ENCODE measurements at places on chromosomes 1 and 21.

DNA sequence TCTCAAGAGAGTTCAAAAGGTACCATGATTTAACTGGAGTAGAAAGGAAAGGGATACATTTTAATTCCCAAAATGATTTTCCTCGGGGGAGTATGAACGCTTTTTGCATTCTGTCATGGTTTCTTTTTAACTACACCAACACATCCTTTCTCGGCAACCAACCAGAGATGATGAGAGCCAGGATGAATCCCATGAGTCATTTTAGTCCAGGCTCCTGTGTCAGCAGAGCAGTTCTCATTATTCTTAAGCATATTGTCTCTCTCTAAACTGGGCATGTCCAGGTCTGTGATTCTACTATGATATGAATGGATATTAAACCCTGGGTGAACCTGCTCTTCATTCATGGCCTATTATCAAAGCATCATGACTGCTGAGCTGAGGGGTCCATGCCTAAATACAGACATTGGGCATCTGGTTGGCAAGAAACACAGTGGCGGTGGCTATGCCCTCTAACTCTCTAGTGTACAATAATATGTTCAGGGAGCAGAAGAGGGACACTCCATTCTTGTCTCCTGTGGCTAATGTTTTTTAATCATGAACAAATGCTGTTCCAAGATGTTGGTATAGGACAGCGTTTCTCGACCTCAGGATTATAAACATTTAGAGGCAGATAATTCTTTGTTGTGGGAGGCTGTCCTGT is 124.3 kb upstream of the ESRRG start:
- DNase-seq, result no peak

DNA sequence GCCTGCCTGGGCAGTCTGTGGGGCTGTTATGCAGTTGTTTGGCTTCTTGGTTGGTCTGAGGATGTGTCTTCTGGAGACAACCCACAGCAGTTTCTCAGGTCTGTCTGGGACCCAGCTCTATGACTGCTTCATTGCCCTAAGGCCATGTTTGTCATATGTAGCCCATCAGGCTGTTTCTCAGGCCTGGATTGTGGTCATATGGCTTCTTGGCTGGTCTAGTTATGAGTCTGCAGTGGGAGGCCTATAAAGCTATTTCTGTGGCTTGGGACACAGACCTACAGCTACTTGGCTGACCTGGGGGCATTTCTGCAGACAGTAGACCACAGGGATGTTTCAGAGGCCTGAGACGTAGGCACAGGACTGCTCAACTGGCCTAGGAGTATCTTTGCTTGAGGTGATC is 41.5 kb downstream of the CHIA start:
- no peak for DNase-seq

DNA sequence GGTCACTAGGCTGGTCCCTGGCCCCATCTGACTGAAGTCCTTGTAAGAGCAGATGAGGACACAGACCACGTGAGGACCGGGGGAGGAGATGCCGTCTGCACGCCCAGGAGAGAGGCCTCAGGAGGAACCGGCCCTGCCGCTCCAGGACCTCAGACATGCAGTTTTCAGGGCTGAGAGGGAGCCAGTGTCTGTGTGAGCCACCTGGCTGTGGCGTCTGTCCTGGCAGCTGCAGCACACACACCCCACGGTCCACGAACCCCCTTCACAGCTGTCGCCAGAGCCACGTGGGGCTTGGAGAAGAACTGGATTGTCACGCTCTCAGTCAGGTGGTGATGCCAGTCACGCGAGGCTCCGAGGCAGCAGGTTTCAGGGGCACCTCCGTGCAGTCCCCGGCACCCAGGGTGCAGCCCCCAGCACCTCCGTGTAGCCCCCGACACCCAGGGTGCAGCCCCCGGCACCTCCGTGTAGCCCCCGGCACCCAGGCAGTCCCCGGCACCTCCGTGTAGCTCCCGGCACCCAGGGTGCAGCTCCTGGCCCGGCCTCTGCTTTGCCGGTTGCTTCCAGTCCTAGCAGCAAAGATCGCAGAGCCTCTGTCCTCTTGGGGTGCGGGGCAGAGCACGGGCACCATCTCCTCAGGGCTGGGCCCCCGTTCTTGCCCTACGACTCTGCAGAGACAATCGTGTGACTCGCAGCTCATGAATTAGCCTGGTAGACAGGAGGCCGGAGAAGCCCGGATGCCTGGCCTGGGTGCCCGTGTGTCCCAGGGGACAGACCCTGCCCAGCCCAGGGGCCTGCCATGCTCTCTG is 19.0 kb upstream of the SUMO3 start:
- no peak for DNase-seq

DNA sequence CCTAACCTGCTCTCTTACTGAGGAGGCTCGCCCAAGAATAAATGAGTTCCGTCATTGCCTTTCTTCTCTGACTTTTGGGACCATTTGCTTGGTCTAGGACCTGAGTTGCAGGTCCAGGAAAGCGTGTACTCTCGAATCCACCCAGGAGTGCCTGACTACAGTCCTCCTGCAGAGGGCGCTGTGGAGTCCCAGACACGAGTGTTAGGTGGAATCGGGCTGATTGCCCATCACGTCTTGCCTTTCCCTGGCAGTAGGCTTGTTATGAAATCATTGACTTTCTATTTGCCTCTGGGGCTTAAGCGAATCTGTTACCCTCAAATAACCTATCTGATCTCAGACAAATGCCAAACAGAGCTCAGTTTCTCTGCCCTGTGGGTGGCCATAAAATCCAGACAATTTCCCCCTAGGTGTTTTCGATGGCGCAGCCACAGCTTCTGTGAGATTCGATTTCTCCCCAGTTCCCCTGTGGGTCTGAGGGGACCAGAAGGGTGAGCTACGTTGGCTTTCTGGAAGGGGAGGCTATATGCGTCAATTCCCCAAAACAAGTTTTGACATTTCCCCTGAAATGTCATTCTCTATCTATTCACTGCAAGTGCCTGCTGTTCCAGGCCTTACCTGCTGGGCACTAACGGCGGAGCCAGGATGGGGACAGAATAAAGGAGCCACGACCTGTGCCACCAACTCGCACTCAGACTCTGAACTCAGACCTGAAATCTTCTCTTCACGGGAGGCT is at the start of gene IL20:
IL20 (plus strand) TSS at position 685 of the 733 bp plus-strand sequence. CDS start 230 bp downstream, outside the sequence.
- DNase-seq, result peak; percentile 74

DNA sequence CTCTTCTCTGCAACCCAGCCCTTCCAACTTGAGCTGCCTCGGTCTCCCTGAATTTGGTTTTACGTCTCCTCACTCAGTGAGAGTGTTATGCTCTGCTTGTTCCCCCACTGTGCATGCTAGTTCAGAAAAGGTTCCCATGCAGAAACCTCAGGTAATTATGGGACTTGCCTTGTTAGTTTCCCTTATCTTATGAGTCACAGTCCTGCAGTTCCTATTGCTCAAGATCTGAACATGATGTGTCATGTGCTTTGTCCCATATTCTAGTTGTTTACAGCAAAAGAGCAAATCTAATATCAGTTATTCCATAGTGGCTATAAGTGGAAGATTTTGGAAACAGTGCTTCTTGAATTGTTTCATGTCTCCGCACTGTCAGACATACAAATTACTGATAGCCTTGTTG is 74.4 kb downstream of the DUSP10 start:
- peak; percentile 44 for DNase-seq

- DNase-seq, result peak; percentile 23
Measured at GRCh38 chr1:181396171-181396670, 87.1 kb upstream of the CACNA1E start.

DNA sequence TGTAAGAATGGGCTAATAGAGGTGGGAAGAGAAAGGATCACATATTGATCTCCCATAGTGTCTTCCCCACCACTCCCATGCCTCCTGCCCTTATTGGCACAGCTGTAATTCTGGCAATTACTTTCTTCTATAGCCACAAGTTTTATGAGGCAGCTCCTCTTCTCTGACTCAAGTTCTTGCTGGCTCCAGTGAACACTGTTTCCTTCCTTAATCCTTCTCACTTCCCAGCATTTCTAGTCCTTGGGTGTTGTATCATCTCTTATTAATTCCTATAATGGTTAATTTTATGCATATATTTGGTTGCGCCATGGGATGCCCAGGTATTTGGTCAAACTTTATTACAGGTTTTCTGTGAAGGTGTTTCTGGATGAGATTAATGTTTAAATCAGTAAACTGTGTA is 103.3 kb downstream of the MRPL39 start:
- DNase-seq, result no peak

- no peak for DNase-seq
Measured at GRCh38 chr1:961132-961669, 817 bp downstream of the KLHL17 start.

GRCh38 chr1:67888216-67889106 is 55.2 kb upstream of the GNG12 start:
- no peak for DNase-seq

GRCh38 chr1:223137455-223138085 is 5.5 kb downstream of the TLR5 start:
- DNase-seq, result no peak

DNA sequence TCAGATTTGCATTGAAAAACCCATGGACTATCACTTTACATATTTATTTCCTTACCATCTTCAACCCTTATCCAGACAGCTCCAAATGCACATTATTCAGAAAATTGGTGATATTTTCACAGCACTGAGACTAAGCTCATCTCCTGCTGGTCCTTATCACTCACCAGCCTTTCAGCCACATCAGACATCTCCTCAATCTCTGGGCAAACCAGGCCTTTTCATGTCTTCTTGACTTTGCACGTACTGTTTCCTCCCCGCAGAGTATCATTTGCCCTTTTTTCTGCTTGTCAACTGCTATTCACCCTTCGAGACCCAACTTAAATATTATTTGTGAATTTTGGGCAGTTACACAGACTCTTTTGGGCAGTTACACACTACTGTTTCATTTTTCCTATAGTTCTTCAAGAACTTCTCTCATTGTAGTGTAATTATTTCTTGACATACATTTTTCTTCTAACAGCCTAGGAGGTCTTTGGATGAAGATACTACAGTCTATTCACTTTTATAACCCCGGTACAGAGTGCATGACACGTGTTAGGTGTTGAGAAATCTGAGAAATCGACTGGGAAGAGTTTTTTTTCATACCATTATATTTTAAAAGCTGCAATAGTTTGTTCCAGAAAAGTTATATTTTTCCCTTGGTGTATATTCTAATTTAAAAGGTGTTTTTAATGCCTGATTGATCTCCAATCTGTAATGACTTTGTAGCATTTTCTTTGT is 98.0 kb downstream of the FGGY start:
- no peak for DNase-seq

- DNase-seq, result no peak
Measured at GRCh38 chr1:100178091-100178490, at the start of gene LRRC39. TSS of gene LRRC39 (minus strand) at chr1:100178256. CDS start at chr1:100168516, 9,740 bp downstream.

- DNase-seq, result no peak
Measured at GRCh38 chr1:8643542-8644536, 173.6 kb downstream of the RERE start.

- no peak for DNase-seq
Measured at GRCh38 chr1:183675381-183675780, 22.3 kb upstream of the APOBEC4 start.

DNA sequence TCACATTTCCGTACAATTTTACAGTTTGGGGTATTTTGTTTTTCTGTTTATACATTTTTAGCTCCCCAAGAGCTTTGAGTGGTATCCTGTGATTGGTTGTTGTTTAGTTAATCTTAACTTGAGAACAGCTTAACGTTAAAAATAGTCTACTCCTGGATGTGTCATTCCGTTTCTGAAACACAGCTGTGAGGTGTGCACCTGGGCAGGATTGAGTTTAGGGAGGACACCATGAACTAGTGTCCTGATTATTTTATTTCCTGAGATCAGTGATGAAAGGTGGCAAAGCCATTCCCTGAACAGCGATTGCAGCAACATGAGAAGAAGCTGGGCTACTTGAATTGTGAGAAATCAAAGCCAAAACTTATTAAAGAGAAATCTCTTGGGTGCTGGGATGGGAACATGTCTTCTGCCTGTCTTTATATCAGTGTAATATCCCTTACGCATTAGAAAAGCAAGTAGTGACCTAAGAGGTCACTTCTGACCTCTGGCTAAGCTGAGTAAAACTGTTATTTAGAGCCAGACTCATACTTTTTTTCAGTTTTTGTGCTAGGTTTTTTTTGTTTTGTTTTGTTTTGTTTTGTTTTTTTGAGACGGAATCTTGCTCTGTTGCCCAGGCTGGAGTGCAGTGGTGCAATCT is 43.4 kb downstream of the ZBTB40 start:
- no peak for DNase-seq

- DNase-seq, result no peak
Measured at GRCh38 chr1:35560256-35561225, 2.9 kb downstream of the NCDN start.

DNA sequence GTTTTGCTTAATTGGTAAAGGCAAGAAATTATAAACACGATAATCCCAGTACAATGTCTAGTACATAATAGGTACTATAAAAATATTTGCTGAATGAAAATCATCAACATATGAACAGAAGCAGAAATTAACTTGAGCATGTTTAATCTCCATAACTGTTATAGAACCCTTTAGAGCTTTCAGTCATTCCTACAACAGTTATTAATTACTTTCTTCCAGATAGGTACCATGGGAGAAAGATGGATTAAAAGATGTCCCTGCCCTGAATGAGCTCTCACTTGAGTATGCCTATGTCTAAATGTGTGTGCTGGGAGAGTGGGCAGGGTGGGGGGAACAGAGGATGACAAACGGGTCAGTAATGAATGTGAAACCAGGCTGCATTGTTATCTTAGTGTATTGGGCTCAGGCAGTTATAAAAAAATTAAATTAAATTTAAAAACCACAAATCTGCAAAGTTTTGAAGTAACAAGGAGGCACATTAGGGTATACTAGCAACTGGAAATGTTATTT is 2.4 kb downstream of the EPS15 start:
- no peak for DNase-seq

GRCh38 chr1:6417961-6418667 is 1.6 kb downstream of the HES2 start:
- no peak for DNase-seq

DNA sequence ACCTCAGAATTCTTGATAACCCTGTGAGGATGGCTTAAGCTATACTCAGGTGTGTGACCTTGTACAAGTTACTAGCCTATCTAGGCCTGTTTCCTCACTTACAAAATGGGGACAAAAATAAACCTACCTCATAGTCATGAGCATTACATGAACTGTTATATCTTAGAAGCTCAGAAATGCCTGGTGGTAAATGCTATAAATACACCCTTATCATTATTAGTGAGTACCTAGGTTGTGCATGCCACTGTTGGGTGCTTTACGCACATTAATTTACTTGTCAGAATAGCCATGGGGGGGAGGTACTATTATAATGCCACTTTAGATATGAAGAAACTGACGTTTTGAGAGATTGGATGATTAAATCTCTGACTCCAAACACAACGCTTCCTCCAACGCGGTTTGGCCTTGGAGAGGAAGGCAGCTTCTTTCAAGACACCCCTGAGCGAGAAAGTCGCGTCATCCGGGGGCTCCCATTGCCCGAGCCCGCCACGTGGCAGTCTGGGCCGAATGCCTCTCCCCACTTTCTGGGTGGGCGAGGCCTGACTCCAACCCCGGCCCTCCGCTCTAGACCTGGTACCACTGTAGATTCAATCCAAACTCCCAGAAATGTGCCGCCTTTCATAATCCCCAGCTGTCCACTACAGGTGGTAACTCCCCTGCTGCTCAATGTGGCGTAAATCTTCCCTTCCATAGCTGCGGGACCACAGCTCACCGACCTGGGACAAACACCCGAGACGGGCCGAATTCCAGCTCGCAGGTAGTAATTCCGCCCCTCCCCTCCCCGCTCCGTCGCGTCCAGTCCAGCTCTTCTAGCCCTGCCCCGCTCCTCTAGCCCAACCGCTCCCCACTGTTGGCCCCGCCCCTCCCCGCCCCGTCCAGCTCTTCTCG is 771 bp upstream of the RAD54L start:
- DNase-seq, result peak; percentile 59
